ENCODE measurements at places on chromosomes 5 and 9. TPM values are rescaled to one million over a fixed set of nuclear protein-coding genes. Genes with fewer than 3 reads are reported as not detected.

GRCh38 chr5:142717582-142718215 lies 31.8 kb upstream of the FGF1 start:
- DNase-seq, result peak; percentile 53

GRCh38 chr5:106241409-106241808 lies 1429.3 kb downstream of the EFNA5 start:
- DNase-seq, result no peak

DNA sequence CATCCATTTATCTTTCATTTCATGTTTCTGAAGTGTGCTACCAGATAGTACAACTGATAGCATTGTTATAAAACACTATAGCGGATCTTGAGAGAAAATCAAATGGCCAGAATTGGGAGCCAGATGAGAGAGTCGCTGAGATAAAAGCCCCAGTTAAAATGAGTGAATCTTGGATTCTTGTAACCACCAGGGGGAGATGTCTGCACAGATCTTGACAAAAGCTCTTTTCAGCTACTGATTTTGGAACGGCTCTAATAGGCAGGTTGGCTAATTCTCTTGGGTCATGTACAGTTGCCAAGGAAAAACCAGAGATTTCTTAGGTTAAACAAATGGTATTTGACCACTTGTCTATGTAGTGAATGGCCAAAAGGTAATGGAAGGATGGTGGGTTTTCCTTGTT lies 21.7 kb downstream of the F2RL2 start:
- DNase-seq, result no peak

- no peak for DNase-seq
Observed at GRCh38 chr9:99595796-99596195, 225.9 kb upstream of the NR4A3 start.

DNA sequence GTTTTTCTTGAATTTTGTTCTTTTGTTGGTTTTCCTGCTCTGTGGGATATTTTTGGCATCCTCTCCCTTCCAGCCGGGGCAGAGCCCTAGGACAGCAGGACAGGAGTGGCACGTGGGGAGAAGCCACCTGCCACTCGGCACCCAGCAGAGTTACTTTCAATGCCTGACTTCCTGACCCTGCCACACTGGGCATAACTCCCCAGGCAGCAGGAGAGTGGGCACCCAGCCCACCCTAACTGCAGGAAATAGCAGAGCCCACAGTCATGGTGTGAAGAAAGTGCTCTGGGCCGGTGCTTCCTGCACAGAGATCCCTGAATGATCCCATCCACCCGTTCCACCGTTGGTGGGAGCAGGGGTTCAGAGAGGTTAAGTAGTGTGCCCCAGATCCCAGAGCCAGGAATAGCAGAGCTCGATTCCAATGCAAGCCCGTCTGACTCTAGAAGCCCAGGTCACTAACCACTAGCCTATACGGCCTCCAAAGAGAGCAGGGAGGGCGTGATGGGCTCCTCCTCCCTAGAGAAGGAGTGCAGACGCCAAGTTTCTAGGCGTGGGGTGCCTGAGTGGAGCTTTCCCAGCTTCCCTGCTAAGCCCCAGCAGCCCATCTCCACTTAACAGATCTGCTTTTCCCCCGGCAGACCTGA lies 8.1 kb upstream of the NUP214 start:
- peak; percentile 67 for DNase-seq

- no peak for DNase-seq
Observed at GRCh38 chr5:172440486-172440885, 13.8 kb downstream of the SH3PXD2B start.

DNA sequence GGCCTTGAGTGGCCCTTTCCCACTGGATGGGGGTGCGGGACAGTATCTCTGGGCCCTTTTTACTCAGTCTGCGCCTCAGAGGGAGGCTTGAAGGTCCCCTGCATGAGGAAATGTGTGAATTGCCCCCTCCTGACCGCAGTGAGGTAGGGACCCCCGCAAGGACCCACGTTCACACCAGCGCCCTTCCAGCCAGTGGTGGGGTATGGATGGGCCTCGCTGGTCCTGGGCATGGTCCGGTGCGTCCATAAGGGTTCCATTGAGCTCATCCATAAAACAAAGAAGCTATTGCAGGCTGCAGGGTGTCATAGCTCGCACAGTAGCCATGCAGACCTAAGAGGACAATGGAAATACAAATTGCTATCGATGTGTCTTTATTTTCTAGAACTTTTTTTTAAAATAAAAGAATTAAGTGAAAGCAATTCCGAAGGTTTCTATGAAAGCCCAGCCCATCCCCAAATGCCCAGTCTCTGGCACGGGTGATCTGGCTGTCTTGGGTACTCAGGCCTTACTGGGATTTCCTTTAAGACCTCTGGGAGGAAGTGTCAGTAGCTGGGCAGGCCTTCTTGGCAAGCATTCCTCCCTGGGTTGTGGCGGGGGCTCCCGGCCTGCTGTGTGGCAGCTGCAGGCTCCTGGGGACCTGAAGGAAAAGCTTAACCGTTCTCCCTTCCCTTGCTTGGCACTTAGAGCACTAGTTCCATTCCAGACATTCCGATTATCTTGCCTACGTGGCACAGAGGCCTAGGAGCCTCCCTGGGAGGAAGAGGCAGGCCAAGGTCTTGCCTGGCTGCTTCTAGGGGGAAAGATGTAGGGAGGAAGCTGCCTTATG lies 1.5 kb upstream of the SEMA5A start:
- DNase-seq, result no peak

- DNase-seq, result no peak
Observed at GRCh38 chr9:69623276-69623675, 48.9 kb downstream of the APBA1 start.

GRCh38 chr5:669111-669841 lies 23.9 kb downstream of the TPPP start:
- DNase-seq, result peak; percentile 85

GRCh38 chr5:75654693-75655295 lies 43.5 kb downstream of the ANKDD1B start:
- DNase-seq, result no peak

GRCh38 chr5:56307714-56308333 lies 74.7 kb upstream of the ANKRD55 start:
- no peak for DNase-seq

DNA sequence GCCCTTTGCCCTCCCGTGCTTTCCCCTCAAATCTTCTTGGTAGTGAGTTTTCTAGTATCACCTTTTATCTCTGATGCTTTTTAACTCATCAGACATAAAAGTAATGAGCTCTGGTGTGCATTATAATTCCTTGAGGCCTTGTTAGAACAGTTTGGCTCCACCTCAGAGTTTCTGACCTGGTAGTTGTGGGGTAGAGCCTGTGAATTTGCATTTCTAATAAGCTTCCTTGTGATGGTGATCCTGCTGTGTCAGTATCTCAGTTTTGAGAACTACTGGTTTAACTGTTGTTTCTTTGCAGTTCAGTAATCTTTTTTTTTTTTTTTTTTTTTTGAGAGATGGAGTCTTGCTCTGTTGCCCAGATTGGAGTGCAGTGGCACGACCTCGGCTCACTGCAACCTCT lies 31.1 kb downstream of the UBE2D2 start:
- no peak for DNase-seq

DNA sequence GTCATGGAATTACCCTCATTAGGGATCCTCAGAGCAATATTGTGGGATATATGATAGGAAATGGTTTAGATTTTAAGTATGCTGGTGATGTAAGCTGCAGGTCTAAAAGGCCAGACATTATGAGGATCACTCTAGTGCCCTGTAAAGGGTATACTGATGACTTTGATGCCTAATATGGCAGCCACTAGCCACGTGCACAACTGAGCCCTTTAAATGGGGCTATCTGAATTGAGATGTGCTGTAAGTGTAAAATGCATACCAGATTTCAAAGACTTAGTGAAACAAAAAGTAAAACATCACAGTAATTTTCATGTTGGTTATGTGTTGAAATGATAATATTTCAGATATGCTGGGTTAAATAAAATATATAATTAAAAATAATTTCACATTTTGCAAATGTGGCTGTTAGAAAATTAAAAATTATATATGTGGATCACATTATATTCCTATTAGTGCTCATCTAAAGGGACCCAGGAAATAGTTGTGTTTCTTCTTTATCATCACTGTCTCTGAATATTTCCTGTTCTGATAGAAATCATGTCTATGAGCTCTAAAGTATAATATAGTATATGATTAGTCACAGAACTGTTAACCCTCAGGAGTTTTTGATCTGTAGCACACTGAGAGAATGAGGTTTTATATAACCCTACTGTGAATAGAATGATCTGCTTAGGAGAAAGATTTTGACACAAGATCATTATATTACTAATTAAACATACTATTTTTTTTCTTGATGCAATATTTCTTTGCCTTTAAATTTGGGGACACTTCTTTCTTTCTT lies 50.1 kb downstream of the OSTF1 start:
- DNase-seq, result no peak

- no peak for DNase-seq
Observed at GRCh38 chr9:3177936-3178335, 334.0 kb upstream of the PUM3 start.

DNA sequence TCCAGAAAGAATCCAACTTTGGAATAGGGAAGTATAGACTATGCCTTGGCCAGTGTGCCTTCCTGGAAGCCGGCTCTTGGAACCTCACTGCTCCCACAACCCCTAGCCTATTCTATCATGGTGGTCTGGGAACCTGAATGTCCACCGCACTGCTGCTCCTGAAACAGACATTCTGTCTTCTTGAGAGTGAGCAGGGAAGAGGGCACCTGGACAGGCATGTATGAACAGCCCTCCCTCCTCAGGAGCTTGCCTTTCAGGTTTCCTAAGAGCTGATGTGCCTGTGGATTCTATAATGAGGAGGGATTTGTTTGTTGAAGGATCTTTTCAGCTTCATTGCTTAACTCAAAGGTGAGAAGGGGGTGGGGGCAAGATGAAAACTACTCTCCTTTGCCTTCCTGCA lies 55.1 kb upstream of the XPA start:
- no peak for DNase-seq

- DNase-seq, result no peak
Observed at GRCh38 chr5:117686926-117687325, 1112.3 kb upstream of the SEMA6A start.

DNA sequence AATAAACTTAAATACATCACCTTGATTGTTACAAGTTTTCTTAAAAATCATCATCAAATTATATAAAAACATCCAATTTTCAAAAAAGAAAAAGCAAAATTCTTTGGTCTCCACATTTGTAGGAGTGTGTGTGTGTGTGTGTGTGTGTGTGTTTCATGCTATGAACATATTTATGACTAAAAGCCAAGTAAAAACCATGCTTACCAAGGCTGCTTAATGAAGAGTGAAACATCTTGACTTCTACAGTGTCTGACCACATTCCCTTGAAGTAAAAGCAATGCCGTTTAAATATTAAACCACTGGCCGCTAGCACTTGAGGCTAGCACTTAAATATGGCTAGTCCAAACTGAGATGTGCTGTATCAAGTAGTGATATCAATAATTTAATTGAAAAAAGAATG lies 549.1 kb upstream of the CCNG1 start:
- DNase-seq, result no peak

DNA sequence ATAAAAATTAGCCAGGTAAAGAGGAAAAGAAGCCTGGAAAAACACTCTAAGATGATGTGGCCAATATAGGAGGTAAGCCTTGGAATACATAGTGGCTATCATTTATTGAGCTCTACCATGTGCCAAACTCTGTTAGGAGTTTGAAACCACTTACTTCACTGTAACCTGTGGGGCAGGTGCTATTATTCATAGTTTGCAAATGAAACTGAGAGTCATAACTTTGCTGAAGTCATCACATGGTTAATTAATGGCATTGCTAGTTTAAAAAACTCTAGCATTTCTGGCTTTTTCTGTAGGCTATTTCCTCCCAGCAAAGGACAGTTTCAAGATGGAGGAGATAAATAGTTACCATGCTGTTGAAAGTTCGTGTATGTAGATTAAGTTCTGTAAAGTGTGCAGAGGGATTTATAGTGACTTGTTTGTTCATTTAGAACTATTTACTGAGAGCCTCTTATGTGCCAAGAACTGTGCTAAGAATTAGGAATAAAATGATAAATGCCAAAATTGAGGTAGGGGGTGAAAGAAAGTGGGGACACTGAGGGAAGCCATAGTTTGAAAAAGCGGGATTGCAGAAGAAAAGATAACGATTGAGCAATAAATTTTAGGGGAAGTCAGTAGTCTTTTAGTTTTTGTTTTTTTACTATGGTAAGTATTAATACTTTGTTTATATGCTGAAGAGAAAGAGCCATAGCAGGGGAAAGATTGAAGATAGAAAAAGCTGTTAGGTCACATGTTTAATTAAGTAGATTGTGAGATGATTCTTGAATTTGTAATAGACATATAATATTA lies 57.2 kb downstream of the WDR70 start:
- DNase-seq, result no peak

- DNase-seq, result no peak
Observed at GRCh38 chr9:21505425-21506179, 23.5 kb upstream of the IFNE start.

DNA sequence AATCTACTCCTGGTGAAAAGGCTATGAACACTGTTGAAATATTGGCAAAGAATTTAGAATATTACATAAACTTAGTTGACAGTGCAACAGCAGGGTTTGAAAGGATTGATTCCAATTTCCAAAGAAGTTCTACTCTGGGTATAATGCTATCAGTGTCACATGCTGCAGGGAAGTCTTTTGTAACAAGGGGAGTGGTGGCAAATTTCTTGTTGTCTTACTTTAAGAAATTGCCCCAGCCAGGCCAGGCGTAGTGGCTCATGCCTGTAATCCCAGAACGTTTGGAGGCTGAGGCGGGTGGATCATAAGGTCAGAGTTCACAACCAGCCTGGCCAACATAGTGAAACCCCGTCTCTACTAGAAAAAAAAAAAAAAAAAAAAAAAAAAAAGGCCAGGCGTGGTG lies 86.3 kb upstream of the OTULINL start:
- no peak for DNase-seq

GRCh38 chr9:101427957-101428655 lies 7.5 kb downstream of the ALDOB start:
- DNase-seq, result no peak

DNA sequence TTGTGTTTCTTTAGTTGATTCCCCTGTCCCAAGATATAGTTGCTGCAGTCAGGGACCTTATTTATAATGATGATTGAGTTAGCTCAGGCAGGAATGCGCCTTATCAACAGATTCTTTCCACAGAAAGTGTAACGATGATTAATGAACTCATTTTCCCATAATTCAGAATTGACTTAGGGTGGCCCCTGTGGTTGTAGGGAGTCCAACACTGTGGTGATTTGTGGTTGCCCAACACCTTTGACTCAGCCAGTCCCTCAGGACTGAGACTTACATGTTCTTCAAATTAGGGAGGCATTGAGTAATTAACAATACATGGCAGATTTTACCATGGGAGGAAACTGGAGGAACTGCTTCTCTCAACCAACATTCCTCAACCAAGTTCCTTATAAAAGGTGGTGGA lies 221.9 kb downstream of the GABRG2 start:
- DNase-seq, result no peak

Gene ABLIM3
- total RNA-seq, result 45.4 TPM

Gene RLN1
- not detected for total RNA-seq

Gene IFNA2
- not detected for total RNA-seq

Gene PCDHGA2
- total RNA-seq, result 7.4 TPM

Gene UNC5A
- 0.74 TPM for total RNA-seq

Gene OTP
- not detected for total RNA-seq

Gene GABRB2
- 0.93 TPM for total RNA-seq

Gene KIF4B
- 0.14 TPM for total RNA-seq

Gene C9
- total RNA-seq, result not detected

Data from posterior vena cava (tissue), 2 donors.